ENCODE measurements at places on chromosomes 3 and 15. TPM values are rescaled to one million over a fixed set of nuclear protein-coding genes. Genes with fewer than 3 reads are reported as not detected.

Gene IQCF5
- not detected for polyA plus RNA-seq

Gene CYP11A1
- polyA plus RNA-seq, result not detected

Gene CYP1A1
- not detected for polyA plus RNA-seq

Gene NPAP1
- polyA plus RNA-seq, result not detected

Gene ERICH6
- polyA plus RNA-seq, result not detected

Gene FAM107A
- polyA plus RNA-seq, result not detected

Gene KBTBD13
- 0.12 TPM for polyA plus RNA-seq

Gene USP50
- polyA plus RNA-seq, result not detected

Gene PCOLCE2
- 0.59 TPM for polyA plus RNA-seq

Gene GP5
- polyA plus RNA-seq, result 0.04 TPM

Gene PRR20G
- not detected for polyA plus RNA-seq

GRCh38 chr15:33101036-33101435, 93.5 kb downstream of the FMN1 start:
- H3K27ac ChIP-seq, result no peak overlapping the region
- no peaks in the 10 kb centered on the region for H3K36me3 ChIP-seq
- no peaks in the 10 kb centered on the region for H3K27me3 ChIP-seq

GRCh38 chr15:22989576-22990477, 9.7 kb upstream of the CYFIP1 start:
- H3K36me3 ChIP-seq, result peaks cover 4% of the 10 kb centered on the region
- no peak for DNase-seq
- H3K4me1 ChIP-seq, result no peaks in the 10 kb centered on the region
- no peaks in the 10 kb centered on the region for H3K27me3 ChIP-seq

- no peaks in the 10 kb centered on the region for H3K36me3 ChIP-seq
- H3K27me3 ChIP-seq, result peaks cover 9% of the 10 kb centered on the region
- no peak overlapping the region for H3K4me3 ChIP-seq
- no peak for DNase-seq
- H3K4me1 ChIP-seq, result no peaks in the 10 kb centered on the region
- H3K27ac ChIP-seq, result no peak overlapping the region
These were observed 33.0 kb upstream of the LARS2 start for GRCh38 chr3:45355351-45355750.

- H3K27me3 ChIP-seq, result no peaks in the 10 kb centered on the region
- H3K36me3 ChIP-seq, result no peaks in the 10 kb centered on the region
- no peak overlapping the region for H3K27ac ChIP-seq
- no peaks in the 10 kb centered on the region for H3K4me1 ChIP-seq
- DNase-seq, result no peak
These were observed 58.5 kb upstream of the TNFSF10 start for GRCh38 chr3:172581757-172582166.

- no peak overlapping the region for H3K27ac ChIP-seq
- no peaks in the 10 kb centered on the region for H3K27me3 ChIP-seq
- DNase-seq, result no peak
- H3K4me1 ChIP-seq, result peaks cover 21% of the 10 kb centered on the region
- no peak overlapping the region for H3K4me3 ChIP-seq
These were observed 124.1 kb downstream of the THRB start for GRCh38 chr3:24370352-24371090.

DNA sequence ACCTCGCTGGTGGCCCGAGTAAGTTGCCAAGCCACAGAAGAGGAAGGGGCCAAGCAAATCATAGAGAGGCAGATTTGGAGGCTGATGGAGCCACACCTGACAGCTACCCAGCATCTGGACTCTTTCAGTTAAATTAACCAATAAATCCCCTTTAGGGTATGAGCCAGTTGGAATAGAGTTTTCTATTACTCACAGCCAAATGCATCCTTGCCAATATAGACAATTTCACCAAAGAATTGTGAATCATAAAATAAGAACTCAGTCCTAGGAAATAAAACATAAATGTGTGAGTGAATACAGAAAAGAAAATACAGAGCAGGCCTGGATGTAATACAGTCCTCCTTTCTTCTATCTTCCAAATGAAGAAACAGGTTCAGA, 161.6 kb upstream of the ANKRD28 start:
- no peaks in the 10 kb centered on the region for H3K4me1 ChIP-seq
- no peak overlapping the region for H3K27ac ChIP-seq
- no peak for DNase-seq
- H3K4me3 ChIP-seq, result no peak overlapping the region
- H3K27me3 ChIP-seq, result peaks cover 5% of the 10 kb centered on the region
- H3K36me3 ChIP-seq, result no peaks in the 10 kb centered on the region

- peak; percentile 47 for DNase-seq
- H3K27ac ChIP-seq, result no peak overlapping the region
- H3K27me3 ChIP-seq, result no peaks in the 10 kb centered on the region
- H3K4me3 ChIP-seq, result no peak overlapping the region
These were observed 4.6 kb upstream of the P2RY14 start for GRCh38 chr3:151282921-151283320.

GRCh38 chr15:66237513-66238235, 15.9 kb downstream of the MEGF11 start:
- DNase-seq, result no peak
- H3K4me3 ChIP-seq, result no peak overlapping the region
- peaks cover 3% of the 10 kb centered on the region for H3K4me1 ChIP-seq
- no peaks in the 10 kb centered on the region for H3K36me3 ChIP-seq
- no peak overlapping the region for H3K27ac ChIP-seq
- peaks cover 44% of the 10 kb centered on the region for H3K27me3 ChIP-seq

- DNase-seq, result no peak
- no peak overlapping the region for H3K27ac ChIP-seq
- no peaks in the 10 kb centered on the region for H3K27me3 ChIP-seq
- no peak overlapping the region for H3K4me3 ChIP-seq
- H3K36me3 ChIP-seq, result no peaks in the 10 kb centered on the region
These were observed 53.2 kb downstream of the CCDC54 start for GRCh38 chr3:107430214-107430995.

- H3K27me3 ChIP-seq, result no peaks in the 10 kb centered on the region
- H3K4me3 ChIP-seq, result no peak overlapping the region
- no peak overlapping the region for H3K27ac ChIP-seq
- peaks cover 28% of the 10 kb centered on the region for H3K36me3 ChIP-seq
These were observed 11.1 kb upstream of the TEX264 start for GRCh38 chr3:51659942-51660341.

DNA sequence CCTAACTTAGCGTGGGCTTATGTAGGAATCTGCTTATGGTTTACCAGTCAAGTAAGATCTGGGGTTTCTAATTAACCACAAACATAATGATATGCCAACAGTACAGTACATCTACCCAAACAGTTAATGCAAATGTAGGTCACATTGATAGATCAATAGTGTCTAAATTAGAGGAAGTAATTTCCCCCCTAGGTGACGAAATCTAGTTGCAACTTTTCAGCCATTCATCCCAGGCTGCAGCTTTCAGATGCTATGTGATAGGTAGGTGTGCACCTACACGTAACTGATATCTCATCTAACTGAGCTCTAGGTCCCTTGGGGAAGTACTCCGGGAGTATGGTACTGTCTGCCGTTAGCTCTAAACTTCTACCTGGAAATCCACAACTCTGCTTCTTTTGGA, 57.2 kb downstream of the CRTC3 start:
- DNase-seq, result no peak
- H3K4me1 ChIP-seq, result no peaks in the 10 kb centered on the region
- H3K4me3 ChIP-seq, result no peak overlapping the region
- no peaks in the 10 kb centered on the region for H3K27me3 ChIP-seq
- no peak overlapping the region for H3K27ac ChIP-seq

- DNase-seq, result no peak
- no peaks in the 10 kb centered on the region for H3K27me3 ChIP-seq
- H3K27ac ChIP-seq, result no peak overlapping the region
- no peaks in the 10 kb centered on the region for H3K4me1 ChIP-seq
- H3K36me3 ChIP-seq, result no peaks in the 10 kb centered on the region
These were observed 353.3 kb downstream of the PLCL2 start for GRCh38 chr3:17238023-17238422.

GRCh38 chr15:69346112-69346511, 47.4 kb downstream of the PAQR5 start:
- peaks cover 20% of the 10 kb centered on the region for H3K27me3 ChIP-seq
- no peak overlapping the region for H3K4me3 ChIP-seq
- no peak overlapping the region for H3K27ac ChIP-seq
- H3K36me3 ChIP-seq, result no peaks in the 10 kb centered on the region
- no peaks in the 10 kb centered on the region for H3K4me1 ChIP-seq

DNA sequence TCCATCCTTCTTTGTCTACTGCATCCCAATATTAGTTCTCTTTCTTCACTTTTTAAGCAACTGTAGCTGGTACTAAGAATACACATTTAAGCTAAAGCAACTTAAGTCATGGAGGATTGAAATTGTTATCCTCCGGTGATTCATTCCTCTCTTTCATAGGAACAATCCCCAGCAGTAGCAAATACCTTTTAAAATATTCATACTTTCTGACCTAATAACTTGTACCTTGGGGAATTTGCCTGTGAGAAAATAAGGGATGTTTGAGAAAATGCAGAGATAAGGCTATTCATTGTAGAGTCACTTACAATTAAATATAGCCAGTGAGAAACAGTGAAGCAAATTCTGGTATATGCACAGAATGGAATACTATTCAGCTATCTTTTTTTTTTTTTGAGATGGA, 66.0 kb downstream of the VPS13C start:
- H3K4me1 ChIP-seq, result no peaks in the 10 kb centered on the region
- no peak overlapping the region for H3K4me3 ChIP-seq
- peaks cover 16% of the 10 kb centered on the region for H3K36me3 ChIP-seq
- no peak for DNase-seq

GRCh38 chr3:147851062-147851461, 441.9 kb downstream of the ZIC1 start:
- H3K36me3 ChIP-seq, result no peaks in the 10 kb centered on the region
- H3K4me3 ChIP-seq, result no peak overlapping the region
- DNase-seq, result no peak
- no peaks in the 10 kb centered on the region for H3K27me3 ChIP-seq

- no peaks in the 10 kb centered on the region for H3K27me3 ChIP-seq
- no peaks in the 10 kb centered on the region for H3K36me3 ChIP-seq
- H3K27ac ChIP-seq, result peak overlapping the region; percentile 32
- no peak for DNase-seq
- H3K4me1 ChIP-seq, result peaks cover 46% of the 10 kb centered on the region
These were observed 25.6 kb downstream of the MITF start for GRCh38 chr3:69764861-69765260.

GRCh38 chr3:177730814-177731213, 533.5 kb upstream of the TBL1XR1 start:
- H3K4me3 ChIP-seq, result no peak overlapping the region
- no peaks in the 10 kb centered on the region for H3K4me1 ChIP-seq
- no peak for DNase-seq
- H3K36me3 ChIP-seq, result no peaks in the 10 kb centered on the region
- no peaks in the 10 kb centered on the region for H3K27me3 ChIP-seq
- H3K27ac ChIP-seq, result no peak overlapping the region

DNA sequence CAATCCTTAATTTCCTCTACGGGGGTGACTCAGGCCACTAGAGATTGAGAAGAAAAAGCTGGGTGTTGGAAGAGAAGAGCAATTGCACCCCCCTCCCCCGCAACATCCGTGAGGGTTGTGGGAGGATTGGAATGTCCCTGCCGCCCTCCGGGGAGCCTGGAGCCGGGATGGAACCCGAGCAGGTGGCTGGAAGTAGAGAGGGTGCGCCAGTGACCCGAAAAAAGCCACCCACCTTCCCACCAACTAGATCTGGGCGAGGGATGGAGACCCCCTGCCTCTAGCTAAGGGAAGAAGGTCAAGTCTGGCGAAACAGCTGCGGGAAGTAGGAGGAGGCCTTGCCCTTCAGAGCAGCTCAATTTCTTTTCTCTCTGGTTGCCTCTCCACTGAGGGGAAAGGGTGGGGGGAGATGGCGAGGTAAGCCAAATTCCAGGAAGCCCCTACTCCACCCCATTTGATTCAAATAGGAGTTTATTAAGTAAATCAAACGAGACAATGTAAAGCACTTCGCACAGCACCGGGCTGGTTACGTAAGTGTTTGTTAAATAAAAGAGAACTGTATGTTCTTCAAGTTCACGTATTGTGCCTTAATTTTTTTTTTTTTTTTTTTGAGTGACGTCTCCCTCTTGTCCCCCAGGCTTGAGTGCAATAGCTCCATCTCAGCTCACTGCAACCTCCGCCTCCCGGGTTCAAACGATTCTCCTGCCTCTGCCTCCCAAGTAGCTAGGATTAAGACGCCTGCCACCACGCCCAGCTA, 1.1 kb upstream of the WWTR1 start:
- no peak for DNase-seq
- no peak overlapping the region for H3K27ac ChIP-seq
- H3K4me1 ChIP-seq, result peaks cover 5% of the 10 kb centered on the region
- no peaks in the 10 kb centered on the region for H3K36me3 ChIP-seq

GRCh38 chr15:34647569-34648293, 64.3 kb upstream of the GOLGA8B start:
- peak overlapping the region; percentile 34 for H3K27ac ChIP-seq
- no peaks in the 10 kb centered on the region for H3K27me3 ChIP-seq
- no peaks in the 10 kb centered on the region for H3K36me3 ChIP-seq
- peaks cover 2% of the 10 kb centered on the region for H3K4me1 ChIP-seq

GRCh38 chr3:177606891-177607290, 409.6 kb upstream of the TBL1XR1 start:
- no peaks in the 10 kb centered on the region for H3K27me3 ChIP-seq
- H3K36me3 ChIP-seq, result no peaks in the 10 kb centered on the region
- no peak for DNase-seq
- H3K27ac ChIP-seq, result no peak overlapping the region
- no peak overlapping the region for H3K4me3 ChIP-seq
- H3K4me1 ChIP-seq, result peaks cover 11% of the 10 kb centered on the region

GRCh38 chr15:65847989-65848388, 21.3 kb upstream of the RAB11A start:
- no peaks in the 10 kb centered on the region for H3K36me3 ChIP-seq
- no peaks in the 10 kb centered on the region for H3K27me3 ChIP-seq
- H3K4me3 ChIP-seq, result no peak overlapping the region
- no peak for DNase-seq
- no peak overlapping the region for H3K27ac ChIP-seq

- H3K4me1 ChIP-seq, result peaks cover 8% of the 10 kb centered on the region
- H3K4me3 ChIP-seq, result no peak overlapping the region
- H3K27ac ChIP-seq, result no peak overlapping the region
- no peaks in the 10 kb centered on the region for H3K36me3 ChIP-seq
- peaks cover 66% of the 10 kb centered on the region for H3K27me3 ChIP-seq
- DNase-seq, result no peak
These were observed 22.6 kb downstream of the PLA2G4D start for GRCh38 chr15:42071717-42072116.

DNA sequence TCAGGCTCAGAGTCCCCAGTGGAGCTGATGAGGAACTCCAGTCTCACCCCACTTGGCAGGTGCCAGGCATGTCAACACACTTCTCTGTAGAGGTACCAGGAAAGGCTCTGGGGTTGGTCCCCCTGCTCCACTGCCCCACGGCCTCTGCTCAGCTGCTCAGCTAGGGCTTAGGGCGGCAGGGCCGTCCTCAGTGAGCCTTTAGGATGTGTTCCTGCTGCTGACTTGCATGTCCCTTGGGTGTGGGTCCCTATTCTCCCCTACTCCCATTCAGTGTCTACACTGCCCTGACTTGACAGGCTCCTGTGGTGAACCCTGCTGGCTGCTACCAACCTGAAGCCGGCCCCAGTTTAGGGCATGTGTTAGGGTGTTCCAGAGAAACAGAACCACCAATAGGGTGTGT, 17.9 kb upstream of the POLG start:
- H3K4me1 ChIP-seq, result no peaks in the 10 kb centered on the region
- H3K36me3 ChIP-seq, result no peaks in the 10 kb centered on the region
- peaks cover 30% of the 10 kb centered on the region for H3K27me3 ChIP-seq
- H3K4me3 ChIP-seq, result no peak overlapping the region
- no peak for DNase-seq

- no peak overlapping the region for H3K4me3 ChIP-seq
- H3K27me3 ChIP-seq, result no peaks in the 10 kb centered on the region
- H3K36me3 ChIP-seq, result no peaks in the 10 kb centered on the region
- H3K4me1 ChIP-seq, result no peaks in the 10 kb centered on the region
These were observed 329.0 kb downstream of the GBE1 start for GRCh38 chr3:81432456-81432855.

GRCh38 chr15:89732451-89733172, 18.4 kb downstream of the MESP1 start:
- H3K4me3 ChIP-seq, result no peak overlapping the region
- no peaks in the 10 kb centered on the region for H3K4me1 ChIP-seq
- H3K27me3 ChIP-seq, result peaks cover 11% of the 10 kb centered on the region
